ENCODE measurements at places on chromosomes 7 and 10.

GRCh38 chr7:67346876-67347275 is 350.2 kb downstream of the TYW1 start:
- DNase-seq = no peak

DNA sequence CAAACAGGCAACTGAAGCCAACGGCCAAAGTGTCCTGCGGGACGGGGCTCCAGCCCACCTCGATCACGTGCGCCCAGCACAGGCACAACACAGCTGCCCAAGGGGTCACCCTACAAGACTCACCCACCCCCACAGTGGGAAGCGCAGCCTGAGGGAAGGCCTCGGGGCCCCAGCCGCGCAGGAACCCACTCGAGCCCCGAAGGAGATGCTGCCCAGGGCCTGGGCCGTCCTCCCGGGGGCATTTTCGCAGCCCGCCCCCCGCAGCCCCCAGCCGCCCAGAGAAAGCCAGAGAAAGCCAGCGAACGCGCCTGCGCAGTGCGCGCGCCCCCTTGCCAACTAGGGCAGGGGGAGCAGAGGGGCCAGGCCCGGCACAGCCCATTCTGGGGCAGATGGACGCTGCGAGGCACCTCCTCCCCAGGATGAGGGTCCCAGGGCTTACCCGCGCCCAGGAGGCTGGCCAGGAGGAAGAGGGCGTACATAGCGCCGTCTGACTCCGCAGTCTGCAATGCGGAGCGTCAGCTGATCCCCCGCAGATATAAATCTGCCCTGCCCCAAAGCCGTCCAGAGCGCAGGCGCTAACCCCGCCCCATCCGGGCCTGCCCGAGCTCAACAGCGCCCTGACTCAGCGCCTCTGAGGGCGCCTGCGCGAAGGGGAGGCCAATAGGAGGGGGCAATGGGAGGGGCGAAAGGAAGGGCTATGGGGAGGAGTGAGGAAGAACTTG is at the start of gene PSAP:
Gene PSAP (minus strand): TSS at position 509 of the 722 bp plus-strand sequence. CDS start 30 bp downstream, at position 479.
- peak; percentile 98 for DNase-seq

- DNase-seq = no peak
These were observed 175.4 kb downstream of the SORCS3 start for GRCh38 chr10:104816501-104816900.

DNA sequence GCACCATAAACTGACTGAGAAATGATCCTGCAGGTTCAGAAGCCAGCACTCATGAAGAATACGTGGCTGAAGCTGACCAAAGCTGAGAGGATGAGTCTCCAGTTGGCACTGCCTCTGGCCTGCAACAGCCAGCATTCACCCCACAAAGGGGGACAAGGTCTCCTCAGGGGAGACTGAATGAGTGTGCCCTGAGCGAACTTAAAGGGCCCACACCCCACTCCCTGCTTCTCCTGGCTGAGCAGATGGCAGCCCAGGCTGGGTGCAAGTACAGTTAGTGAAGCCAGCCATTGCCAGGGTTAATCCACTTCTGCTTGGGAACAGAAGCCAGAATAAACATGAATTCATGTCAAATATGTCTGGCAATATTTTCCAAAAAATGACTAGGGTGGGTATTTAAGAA is 98.1 kb downstream of the PPP1R17 start:
- no peak for DNase-seq

DNA sequence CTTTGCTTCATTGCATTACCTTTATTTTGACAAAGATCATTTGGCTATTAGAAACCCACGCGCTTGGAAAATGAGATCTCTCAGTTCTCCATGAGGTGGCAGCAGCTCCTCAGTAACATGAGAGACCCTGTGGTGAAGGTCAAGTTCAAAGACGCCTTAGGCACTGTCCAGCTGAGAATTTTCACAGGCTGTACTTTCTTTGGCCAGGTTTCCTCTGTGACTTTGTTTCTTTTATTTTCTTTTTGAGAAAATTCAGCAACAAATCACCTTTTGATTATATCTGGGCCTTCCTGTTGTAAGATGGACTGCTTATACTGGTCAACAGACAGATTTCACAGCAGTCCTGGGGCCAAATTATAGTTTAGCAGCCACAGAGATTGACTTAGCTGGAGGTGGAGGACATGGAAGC is 54.5 kb downstream of the RAB18 start:
- DNase-seq = peak; percentile 71

GRCh38 chr10:104326991-104327610 is 11.2 kb downstream of the ITPRIP start:
- no peak for DNase-seq

DNA sequence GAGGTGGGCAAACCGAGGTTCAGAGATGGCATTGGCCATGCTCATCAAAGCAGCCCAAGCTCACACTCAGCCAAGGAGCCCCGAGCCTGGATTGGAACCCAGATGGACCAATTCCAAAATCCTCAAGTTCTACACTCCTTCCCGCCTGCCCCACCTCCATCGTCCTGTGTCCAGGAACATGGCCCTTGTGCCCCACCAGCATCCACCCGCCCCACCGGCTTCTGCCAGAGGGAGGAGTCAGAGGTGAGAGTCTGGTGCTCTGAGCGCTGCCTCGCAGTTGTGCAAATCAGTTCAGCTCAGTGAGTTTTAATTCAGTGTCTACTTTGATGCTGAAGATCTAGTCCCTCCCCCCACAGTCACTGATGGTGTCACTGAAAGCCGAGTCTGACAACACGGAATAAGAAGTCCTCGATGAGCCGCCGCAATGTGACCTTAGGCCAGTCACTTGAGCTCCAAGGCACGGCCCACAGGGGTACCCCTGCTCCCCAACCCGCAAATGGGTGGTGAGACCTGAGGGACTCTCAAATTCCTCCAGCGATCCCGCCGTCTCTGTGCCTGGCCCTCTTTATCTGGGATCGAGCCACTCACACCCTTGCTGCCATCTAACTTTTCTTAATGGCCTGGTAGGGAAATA is 26.3 kb downstream of the PRKAG2 start:
- no peak for DNase-seq

- no peak for DNase-seq
These were observed 290.2 kb downstream of the CCDC3 start for GRCh38 chr10:12711350-12711708.

DNA sequence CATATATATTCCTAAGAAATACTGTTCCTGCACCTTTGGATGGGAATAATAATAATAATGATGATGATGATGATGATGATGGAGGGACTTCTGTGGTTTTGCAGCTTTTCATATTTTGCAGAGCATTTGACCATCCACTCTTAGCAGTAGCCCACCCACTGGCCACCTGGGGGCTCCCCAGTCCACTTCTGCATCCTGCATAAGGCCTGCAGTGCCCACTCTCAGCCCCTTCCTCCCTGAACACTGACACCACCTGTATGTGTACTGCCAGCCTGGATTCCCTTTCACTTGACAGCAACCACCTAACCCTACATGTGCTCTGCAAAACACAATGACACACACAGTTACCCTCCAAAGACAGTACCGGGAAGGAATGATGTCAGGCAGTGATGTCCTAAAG is 131.4 kb downstream of the ADAM12 start:
- no peak for DNase-seq

DNA sequence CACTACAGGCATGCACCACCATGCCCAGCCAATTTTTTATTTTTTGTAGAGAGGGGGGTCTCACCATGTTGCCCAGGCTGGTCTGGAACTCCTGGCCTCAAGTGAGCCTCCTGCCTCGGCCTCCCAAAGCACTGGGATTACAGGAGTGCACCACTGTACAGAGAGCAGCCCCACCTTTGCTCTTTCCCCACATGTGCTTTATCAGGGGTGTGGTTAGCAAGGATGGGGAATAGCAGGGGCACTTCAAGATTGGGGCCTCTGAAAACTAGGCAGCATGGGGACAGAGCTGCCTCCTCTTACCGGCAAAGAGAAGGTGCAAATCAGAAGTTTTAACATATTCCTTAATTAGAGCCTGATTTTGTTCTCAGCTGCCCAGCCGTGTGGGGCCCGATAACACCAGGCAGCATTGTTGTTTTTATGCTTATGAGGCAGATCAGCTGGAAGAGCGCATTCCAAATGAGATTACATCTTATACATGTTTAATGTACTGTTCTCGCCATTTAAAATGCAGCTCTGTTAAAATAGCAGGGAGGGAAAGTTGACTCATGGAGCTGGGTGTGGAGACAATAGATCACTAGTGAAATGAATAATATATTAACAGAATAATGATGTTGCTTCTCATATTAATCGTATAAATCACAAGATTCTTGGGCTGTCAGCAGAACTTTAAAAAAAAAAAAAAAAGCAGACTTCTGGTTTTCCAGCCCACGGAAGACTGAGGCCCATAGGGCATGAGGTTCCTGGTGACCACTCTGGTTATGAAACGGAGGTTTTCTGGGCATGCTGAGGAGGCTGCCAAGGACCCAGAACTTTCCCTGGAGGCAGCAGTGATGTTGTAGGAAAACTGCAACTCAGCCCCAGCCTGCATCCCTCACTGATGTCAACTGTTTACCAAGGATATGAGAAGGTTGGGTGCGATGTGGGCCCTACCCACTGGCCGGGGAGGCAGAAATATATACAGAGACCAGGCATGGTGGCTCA is 62.5 kb downstream of the TMEM130 start:
- no peak for DNase-seq

GRCh38 chr7:3069771-3070449 is 26.2 kb upstream of the CARD11 start:
- no peak for DNase-seq

DNA sequence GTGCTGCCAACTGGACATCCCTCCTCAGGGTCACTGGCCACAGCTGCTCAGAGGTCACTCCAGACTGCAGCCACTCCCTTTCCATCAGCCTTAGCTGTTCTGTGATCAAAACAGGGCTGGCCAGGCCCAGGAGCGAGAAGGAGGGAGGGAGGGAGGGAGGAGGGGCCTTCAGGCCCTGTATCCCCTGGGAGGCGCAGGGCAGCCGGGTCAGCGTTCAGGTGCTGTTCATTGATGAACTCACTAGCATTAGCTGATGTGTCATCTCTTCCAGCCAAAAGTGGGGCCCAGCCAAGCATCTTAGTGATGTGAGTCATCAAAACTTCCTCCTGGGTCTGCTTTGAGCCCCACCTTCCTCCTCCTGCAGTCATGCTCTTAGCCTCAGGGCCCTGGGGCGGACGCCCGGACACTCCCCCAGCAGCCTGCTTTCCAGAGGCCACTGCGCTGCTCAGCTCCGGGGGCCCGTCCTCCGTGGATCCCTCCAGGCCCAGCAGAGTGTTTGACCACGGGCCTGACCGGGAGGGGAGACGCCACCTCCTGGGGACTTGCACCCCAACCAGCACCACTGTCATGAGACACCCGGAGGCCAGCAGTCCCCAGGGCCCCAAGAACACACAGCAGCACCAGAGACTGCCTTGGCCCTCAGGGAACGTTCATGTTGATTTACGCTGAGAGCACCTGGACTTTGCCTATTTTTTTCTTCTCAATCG is 149.2 kb downstream of the PRKAG2 start:
- DNase-seq = no peak

GRCh38 chr7:107179326-107180164 is 10.7 kb downstream of the HBP1 start:
- DNase-seq = no peak

DNA sequence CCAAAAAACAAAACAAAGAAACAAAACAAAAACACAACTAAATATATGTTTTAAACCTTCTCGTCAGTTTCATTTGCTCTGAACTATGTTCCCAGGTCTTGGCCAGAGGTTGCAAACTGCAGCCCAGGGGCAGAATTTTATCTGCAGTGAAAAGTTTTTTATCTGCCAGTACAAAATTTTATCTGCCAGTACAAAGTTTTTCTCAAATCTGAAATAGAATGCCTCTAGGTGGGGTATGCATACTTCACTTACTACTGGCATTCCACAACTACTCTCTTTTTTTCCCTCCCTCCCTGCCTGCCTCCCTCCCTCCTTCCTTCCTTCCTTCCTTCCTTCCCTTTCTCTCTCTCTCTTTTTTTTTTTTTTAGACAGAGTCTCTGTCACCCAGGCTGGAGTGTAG is 9.4 kb upstream of the CLDN3 start:
- DNase-seq = no peak

DNA sequence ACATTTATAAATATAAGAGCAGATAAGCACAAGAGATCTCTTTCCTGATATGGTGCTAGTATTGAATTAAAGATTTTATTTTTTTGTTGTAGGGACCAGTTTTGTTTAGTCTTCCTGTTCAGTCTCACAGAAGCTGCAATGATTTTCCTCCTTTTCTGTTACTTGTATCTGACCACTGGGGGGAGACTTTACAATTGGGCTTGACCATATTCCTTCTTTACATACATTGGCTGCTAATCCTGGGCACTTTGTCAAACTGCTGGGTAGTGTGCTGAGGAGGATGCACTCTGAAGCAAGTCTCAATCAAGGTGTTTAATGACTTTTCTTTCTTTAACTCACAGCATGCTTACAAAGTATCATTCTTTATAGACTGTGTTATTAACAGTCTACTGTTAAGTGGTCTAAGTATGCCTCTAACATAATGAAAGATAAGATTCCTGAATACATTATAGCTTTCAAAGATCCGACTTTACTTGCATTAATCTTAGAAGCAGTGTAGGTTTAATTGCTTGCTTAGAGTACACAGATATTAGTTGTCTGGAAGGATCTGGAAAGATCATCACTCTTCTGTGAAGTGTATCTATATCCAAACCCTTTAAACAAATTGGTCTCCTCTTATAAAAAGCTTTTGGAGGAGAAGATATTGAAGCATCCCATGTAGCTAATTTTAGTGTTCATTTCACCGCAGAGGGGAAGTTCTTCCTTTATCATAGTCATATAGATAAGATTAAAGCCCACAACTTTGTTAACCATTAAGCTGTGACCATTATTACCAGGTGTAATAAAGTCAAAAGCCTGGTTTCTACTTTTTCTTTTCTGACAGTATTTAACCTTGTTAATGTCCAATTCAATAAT is 3.1 kb downstream of the PALS2 start:
- peak; percentile 80 for DNase-seq

DNA sequence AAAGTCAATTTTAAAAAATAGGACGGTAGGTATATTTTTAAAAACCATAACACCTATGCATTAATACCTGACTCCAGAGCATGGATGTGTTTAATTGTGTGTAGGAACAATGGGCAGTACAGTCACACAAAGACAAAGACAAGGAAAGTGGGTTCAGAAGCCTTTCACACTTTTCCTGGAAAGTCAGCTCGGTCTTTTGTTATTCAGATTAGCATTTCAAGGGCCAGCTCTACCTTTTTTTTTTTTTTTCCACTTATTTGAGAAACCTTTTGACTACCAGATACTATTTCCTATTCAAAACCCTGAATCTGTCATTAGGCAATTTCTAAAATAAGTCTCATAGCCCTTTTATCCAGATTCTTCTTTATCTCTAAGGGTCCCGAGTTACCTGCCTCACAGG is 401.9 kb downstream of the PARD3 start:
- DNase-seq = no peak

DNA sequence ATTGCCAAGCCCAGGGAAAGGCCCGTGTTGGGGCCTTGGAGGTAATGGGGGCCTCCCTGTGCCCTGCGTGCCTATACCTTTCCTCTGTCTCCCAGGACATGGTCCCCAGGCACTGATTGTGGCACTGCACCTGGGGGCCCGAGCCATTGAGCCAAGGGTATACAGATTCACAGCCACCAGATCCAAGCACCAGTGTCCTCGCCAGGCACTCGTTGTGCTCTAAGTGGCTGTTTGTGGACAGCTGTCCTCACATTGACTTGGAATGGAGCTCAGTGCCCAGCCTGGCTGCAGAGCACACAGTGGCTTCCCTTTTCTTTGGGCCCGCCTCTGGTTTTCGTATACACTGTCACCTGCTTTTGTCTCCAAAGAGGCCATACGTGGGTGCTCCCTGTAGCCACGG is 72.0 kb upstream of the BTBD16 start:
- DNase-seq = no peak

Measured in hematopoietic multipotent progenitor cell treated with erythropoietin and hydrocortisone succinate and interleukin-3 and kit ligand, for 8 days (in vitro differentiated cells).